CD4-positive, alpha-beta T cell (primary cell): ENCODE measurements at places on chromosomes 13 and 19. TPM values are rescaled to one million over a fixed set of nuclear protein-coding genes. Genes with fewer than 3 reads are reported as not detected.

DNA sequence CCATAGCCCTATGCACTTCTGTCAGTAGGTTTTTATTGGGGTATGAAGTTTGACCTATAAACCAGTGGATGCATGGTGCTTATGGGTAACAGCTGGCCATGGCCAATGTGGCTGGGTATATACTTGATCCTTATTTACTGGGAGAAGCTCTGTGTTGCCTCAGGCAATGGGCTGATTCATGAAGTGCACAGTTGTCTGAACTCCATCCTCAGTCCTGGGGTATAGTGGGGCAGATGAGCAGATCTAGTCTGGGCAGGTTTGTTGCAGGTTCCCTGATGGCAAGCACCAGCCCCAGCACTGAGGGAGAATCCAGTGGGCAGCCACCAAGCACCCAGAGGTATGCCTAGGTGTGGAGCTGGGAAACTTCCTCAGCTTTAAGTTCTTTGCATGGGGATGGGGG, 274.4 kb downstream of the TDRD3 start:
- DNase-seq, result no peak

DNA sequence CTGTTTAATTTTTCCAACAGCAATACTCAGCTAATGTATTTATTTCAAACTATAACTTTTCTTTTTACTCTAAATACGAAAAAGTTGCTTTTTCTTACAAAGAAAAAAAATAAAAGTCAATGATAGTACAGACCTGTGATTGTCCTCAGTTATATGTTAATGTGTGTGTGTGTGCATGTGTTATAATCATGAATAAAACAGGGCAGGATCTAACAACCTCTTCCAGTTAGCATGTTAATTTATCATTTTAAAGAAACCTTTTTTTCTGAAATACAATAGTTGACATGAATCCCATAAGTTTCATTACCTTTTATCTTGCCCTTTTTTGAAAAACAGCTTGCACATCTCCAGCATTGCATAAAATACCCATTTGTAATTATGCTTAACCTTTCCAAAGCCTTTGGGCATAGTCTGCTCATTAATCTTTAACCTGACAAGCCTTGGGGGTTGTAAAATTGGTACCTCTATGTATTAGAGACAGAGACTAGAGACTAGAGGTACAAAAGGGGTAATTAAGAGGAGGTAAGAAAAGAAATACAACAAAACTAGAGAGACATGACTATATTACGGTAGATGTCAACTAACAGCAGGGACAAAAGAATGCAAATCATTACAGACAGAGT, 828.1 kb downstream of the OLFM4 start:
- no peak for DNase-seq

The DKKL1 gene
- not detected for total RNA-seq

GRCh38 chr19:1841209-1841924, 6.9 kb downstream of the REXO1 start:
- DNase-seq, result no peak

The SYDE1 gene
- not detected for total RNA-seq

The ZNF486 gene
- total RNA-seq, result 3.0 TPM

DNA sequence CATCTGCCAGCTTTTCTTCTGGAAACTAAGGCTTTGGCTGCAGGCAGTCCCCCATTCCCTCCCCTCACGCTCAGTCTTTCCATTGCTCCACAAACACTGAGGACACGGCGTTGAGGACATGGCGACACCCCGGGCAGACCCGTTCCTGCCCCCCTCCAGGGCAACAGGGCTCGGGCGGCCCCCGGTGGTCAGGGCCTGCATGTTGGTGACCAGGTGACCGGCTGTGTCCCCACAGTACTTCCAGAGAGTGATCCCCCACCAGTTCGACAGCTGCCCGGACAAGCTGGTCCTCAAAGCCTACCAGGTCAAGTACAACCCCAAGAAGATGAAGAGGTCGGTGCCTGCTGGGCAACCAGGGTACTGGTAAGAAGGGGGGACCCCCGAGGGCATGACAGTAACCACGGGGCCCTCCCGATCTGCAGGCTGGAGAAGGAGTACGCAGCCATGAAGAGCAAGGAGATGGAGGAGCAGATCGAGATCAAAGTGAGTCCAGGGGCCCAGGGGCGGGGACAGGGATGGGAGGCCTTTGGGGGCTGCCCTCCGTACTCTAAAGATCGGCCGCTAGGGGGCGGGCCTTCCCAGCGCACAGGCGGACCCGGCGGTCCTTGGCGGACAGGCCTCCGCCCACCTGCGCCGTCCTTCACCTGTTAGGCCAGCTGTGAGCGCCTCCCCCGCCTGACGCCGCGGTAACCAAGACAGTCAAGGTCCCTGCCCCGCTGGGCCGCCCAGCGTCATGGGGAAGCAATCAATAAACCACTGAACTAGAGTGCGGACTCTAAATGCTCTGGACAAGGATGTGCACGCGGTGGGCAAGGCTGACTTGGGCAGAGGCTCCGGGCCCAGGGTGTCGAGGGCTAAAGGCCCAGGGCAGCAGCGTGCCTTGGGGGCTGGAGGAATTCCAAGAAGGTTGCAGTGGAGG, 21.1 kb downstream of the PRR36 start:
- DNase-seq, result peak; percentile 55

The MAP3K10 gene
- total RNA-seq, result 21.7 TPM

The ZNF730 gene
- not detected for total RNA-seq

DNA sequence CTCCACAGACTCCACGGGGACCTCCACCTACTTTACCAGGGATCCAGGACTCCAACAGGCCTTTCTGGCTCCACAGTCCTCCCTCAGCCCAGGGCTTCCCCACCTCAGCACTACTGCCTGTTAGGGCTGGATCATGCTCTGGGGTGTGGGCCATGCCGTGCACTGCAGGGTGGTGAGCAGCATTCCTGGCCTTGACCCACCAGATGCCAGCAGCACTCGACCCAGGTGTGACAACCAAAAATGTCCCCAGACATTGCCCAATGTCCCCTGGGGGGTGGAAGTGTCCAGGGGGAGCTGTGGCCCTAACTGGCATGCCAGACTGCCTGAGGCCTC, 42.0 kb downstream of the EPS15L1 start:
- no peak for DNase-seq

The OLFM4 gene
- total RNA-seq, result not detected

GRCh38 chr13:99655351-99656091, 154.2 kb downstream of the TM9SF2 start:
- DNase-seq, result no peak

The MAMSTR gene
- 0.50 TPM for total RNA-seq

- DNase-seq, result no peak
These were observed 41.6 kb upstream of the HNRNPA1L2 start for GRCh38 chr13:52600666-52601065.

GRCh38 chr19:4035582-4035981, 28.0 kb downstream of the PIAS4 start:
- no peak for DNase-seq

- DNase-seq, result no peak
These were observed 23.0 kb upstream of the USP29 start for GRCh38 chr19:57096685-57097361.

DNA sequence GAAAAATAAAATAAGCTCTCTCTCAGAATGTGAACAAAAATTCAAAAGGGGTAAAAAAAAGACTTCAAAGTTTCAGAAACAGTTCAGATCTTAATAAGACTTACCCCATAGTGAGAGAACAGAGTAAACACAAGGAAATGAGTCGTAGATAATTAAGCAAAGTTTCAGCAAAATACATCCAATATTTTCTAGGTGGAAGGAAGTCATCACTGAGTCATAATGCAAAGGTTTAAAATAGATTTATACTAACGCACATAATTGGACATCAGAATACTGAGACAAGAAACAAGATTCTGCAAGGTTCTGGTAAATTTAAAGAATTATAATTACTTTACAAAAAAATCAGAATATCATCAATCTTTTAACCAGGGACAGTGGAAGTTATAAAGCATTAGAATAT, 1370.7 kb upstream of the ATXN8OS start:
- DNase-seq, result no peak

The OR7A17 gene
- not detected for total RNA-seq

- DNase-seq, result no peak
These were observed 5.3 kb downstream of the TMPRSS9 start for GRCh38 chr19:2365201-2365970.

GRCh38 chr13:75752826-75753225, 116.7 kb downstream of the LMO7 start:
- DNase-seq, result no peak

DNA sequence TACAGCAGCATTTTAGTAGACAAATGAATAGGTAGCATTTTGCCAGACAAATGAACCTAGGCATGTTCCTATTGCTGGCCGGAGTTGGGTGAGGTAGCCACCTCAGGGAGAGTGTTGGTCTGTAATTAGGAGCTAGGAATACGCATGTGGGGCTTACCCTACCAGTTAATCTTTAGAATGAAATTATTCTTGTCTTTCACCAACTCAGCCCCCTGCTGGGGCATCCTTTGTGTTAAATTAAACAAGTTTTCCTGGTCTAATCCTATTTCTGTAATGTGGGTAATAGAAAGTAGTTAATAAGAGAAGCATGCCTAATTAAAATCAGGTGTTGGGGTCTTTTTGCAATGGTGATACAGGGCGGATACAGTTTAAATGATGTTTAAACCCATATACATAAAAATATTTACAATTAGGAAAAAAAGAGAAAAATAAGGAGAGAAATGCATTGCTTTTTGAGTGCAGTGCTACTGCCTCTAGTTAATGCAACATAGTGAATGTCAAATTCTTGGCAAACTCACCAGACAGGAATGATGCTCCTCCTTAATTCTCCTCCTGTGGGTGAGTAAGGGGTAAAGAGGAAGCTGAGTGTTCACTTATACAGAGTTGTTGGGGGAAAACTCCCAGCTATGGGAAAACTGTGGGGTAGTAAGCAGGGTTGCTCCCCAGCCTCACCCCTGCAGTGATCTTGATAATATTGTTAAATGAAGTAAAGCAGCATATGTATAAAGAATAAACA, 276.4 kb upstream of the EDNRB start:
- no peak for DNase-seq

GRCh38 chr13:83311886-83312577, 570.2 kb downstream of the SLITRK1 start:
- DNase-seq, result no peak

DNA sequence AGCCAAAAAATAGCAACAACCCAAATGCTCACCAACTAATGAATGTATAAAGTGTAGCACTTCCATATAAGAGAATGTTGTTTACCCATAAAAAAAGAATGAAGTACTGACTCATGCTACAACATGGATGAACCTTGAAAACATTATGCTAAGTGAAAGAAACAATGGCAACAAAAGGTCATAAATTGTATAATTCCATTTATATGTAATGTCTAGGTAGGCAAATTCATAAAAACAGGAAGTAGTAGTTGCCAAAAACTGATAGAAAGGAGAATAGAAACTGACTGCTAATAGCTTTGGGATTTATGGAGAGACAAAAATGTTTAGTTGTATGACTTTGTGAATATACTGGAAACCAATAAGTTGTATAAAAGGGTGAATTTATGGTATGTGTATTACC, 21.6 kb downstream of the MYCBP2 start:
- no peak for DNase-seq

The FGF14 gene
- total RNA-seq, result not detected

The CGB1 gene
- not detected for total RNA-seq

The ADGRE3 gene
- not detected for total RNA-seq

- DNase-seq, result no peak
These were observed 4.7 kb downstream of the PRKACA start for GRCh38 chr19:14112809-14113385.

GRCh38 chr13:42997381-42997780, 5.3 kb upstream of the EPSTI1 start:
- no peak for DNase-seq

The RFPL4AL1 gene
- total RNA-seq, result not detected
